ENCODE measurements at places on chromosomes 11 and 22.

DNA sequence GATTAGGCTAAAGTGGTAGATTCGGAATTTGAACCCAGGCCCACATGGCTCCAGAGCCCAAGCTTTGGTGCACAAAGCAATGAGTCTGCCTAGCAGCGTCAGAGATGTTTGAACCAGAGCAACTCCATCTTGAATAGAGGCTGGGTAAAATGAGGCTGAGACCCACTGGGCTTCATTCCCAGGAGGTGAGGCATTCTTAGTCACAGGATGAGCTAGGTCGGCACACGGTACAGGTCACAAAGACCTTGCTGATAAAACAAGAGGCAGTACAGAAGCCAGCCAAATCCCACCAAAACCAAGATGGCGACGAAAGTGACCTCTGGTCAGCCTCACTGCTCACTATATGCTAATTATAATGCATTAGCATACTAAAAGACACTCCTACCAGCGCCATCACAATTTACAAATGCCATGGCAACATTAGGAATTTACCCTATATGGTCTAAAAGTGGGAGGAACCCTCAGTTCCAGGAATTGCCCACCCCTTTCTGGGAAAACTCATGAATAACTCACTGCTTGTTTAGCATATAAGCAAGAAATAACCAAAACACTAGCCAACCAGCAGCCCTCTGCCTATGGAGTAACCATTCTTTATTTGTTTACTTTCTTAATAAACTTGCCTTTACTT lies 40.3 kb upstream of the DAGLA start:
- no peak for DNase-seq

DNA sequence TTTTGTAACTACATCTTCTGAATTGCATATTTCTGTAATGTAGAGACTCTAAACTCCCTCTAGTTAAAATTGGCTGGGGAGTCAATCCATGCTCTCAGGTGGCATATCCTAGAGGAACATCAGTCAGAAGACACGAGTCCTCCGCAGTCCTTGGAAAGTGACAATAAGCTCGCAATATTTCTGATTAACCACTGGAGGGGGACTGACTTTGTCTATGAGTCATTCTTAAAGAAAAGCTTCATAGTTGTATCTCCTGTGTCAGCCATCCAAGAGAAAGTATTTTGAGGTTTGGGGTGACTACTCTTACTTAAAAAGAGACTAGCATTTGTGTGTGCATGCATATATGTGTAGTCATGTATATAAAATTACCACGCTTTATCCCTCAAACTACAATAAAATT lies 60.2 kb downstream of the SLN start:
- no peak for DNase-seq

DNA sequence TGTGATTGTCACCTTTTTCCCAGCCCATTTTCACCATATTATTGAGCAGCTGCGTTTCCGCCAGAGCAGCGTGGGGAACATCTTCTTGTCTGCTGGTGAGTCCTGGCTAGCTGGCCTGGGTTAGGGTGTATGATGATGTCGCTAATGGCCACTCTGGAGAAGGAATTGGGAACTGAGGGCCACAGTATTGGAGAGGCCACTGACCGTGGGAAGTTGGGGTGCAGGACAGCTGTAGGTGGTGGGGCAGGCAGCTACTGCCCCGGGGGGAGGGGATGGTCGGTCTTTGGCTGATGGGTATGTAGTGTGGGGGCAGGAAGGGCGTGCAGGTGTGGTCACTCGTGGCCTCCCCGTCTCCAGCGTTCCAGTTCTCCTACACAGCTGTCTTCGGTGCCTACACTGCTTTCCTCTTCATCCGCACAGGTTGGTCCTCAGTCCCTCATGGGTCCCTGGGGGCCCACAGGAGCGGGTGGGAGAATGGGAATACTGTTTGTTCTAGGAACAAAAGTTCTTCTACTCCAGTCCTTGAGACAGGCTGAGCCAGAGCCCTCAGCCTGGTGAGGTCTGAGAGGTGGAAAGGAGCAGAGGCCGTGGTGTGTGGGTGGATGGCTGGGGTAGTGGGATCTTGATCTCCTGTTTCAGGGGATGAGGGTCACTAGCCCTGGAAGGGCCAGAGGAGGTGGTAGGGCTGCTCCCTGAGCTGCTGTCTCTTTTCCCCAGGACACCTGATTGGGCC lies 2.1 kb downstream of the RCE1 start:
- no peak for DNase-seq

DNA sequence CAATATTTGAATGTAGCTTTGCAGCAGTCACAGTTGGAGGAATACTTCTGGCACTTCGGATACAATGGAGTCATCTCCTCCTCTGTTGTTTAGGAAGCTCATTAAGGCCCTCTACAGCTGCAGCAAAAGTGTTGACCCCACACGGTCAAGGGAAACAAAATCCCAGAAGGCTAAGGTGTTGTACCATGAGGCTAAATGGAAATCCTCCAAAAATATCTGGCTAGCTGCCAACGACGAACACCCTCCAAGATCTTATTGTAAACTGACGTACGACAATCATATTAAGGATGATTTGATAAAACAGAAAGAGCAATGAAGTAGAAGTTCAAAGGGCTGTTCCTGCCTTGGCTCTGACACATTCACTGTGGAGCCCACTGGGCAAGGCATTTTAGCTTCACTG lies 4.0 kb downstream of the POGLUT3 start:
- DNase-seq = no peak

Data from GOT3 (cell line).